Upper lobe of left lung (tissue), 6 donors: ENCODE measurements at places on chromosomes 3 and 15. TPM values are rescaled to one million over a fixed set of nuclear protein-coding genes. Genes with fewer than 3 reads are reported as not detected.

GRCh38 chr3:156718622-156719306 lies 44.4 kb downstream of the TIPARP start:
- no peaks in the 10 kb centered on the region for H3K4me1 ChIP-seq
- no peaks in the 10 kb centered on the region for H3K36me3 ChIP-seq
- no peak for DNase-seq
- H3K27ac ChIP-seq = no peak overlapping the region
- H3K4me3 ChIP-seq = no peak overlapping the region

- H3K36me3 ChIP-seq = no peaks in the 10 kb centered on the region
- DNase-seq = no peak
- no peak overlapping the region for H3K4me3 ChIP-seq
Observed at GRCh38 chr15:89851673-89852341, 37.2 kb upstream of the ANPEP start.

DNA sequence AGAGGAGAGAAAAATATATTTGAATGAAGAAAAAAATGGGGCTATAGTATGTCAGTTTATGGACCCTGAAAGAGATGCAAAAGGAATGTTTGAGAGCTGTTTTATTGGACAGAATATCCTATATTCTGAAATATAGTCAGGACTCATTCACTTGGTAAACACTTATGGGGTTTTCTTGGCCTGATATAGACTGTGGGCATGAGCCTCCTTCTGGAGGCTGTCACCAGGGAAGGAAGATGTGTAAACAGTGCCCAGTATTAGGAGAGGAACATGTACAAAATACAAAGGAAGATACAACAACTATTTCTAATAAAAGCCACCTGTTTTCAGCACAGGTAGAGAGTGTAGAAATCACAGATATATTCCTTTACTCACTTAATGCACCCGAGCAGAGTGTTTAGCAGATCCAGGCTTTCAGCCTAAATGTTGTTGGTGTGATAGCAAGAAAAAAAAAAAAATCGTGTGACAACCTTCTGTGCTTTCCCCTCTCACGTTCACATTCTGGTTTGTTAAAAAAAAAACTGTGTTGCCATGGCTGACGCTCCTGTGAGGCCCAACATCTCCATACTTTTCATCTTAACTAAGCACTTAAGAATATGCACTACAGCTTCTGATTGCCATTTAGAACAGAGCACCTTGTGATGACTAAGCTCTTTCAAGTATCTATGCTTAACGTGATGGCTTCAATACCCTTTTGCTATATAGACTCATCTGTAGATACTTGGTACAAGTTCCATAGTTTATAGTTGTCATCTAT lies 134.1 kb downstream of the MBNL1 start:
- no peak for DNase-seq
- H3K36me3 ChIP-seq = no peaks in the 10 kb centered on the region
- no peaks in the 10 kb centered on the region for H3K27me3 ChIP-seq
- peaks cover 78% of the 10 kb centered on the region for H3K4me1 ChIP-seq

Gene IL20RB
- total RNA-seq = 3.5 TPM

GRCh38 chr3:157810924-157811718 lies 295.1 kb downstream of the SHOX2 start:
- no peaks in the 10 kb centered on the region for H3K27me3 ChIP-seq
- no peak for DNase-seq
- no peaks in the 10 kb centered on the region for H3K36me3 ChIP-seq
- H3K27ac ChIP-seq = no peak overlapping the region
- H3K4me1 ChIP-seq = no peaks in the 10 kb centered on the region

DNA sequence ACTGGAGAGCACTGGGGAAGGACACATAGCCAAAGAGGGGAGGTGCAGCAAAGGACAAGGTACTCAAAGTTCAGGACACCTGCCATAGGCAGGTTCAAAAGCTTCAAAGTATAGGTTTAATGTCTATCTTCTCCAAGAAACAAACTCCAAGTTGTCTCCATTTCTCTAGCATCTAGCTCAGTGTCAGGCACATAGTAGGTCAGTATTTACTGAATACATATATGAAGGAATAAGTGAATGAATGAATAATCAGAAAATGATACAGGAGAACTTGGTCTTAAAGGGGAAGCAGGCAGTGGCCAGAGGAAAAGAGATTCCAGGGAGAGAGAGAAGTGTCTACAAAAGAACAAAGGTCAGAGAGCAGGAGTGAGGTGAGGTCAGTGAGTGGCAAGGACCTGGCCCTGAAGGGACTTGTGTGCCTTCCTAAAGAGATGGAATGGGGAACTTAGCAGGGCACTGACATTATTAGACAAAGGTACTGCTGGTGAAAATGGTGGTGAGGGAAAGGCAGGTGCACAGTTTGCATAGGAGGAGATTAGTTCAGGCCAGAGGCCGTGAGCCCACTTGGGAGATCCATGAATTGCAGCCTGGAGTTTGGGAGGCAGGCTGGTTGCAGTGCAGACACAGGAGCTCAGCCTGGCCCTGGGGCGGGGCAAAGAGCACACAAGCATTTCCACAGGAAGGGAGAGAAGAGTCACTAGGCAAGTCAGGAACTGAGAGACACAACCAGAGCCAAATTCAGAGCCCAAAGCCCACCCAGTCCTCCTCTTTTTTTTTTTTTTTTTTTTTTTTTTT lies 21.4 kb downstream of the TBC1D2B start:
- DNase-seq = no peak
- peaks cover 98% of the 10 kb centered on the region for H3K4me1 ChIP-seq
- peak overlapping the region; percentile 79 for H3K27ac ChIP-seq
- no peaks in the 10 kb centered on the region for H3K27me3 ChIP-seq

Gene PARP15
- total RNA-seq = 7.0 TPM

Gene TM4SF4
- total RNA-seq = 1.8 TPM

DNA sequence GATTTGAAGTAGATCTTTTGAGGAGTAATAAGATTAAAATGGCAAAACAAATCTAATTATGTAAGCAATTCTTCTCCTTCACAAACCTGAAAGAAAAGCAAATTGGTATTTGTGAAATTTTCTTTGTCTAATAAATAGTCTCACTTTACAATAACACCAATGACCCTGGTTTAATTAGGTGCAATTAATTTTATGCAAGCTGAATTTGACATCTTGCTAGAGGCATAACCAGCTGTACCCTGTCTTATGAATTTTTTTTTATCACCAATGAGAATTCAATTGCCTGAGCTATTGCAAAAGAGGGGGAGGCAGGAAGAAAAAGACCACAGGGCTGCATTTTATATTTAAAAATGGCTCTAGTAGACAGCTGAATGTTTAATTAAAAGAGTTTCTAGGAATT lies 113.5 kb upstream of the IL12A start:
- no peak overlapping the region for H3K27ac ChIP-seq
- H3K4me1 ChIP-seq = peaks cover 10% of the 10 kb centered on the region
- H3K4me3 ChIP-seq = no peak overlapping the region
- H3K27me3 ChIP-seq = no peaks in the 10 kb centered on the region
- H3K36me3 ChIP-seq = no peaks in the 10 kb centered on the region

DNA sequence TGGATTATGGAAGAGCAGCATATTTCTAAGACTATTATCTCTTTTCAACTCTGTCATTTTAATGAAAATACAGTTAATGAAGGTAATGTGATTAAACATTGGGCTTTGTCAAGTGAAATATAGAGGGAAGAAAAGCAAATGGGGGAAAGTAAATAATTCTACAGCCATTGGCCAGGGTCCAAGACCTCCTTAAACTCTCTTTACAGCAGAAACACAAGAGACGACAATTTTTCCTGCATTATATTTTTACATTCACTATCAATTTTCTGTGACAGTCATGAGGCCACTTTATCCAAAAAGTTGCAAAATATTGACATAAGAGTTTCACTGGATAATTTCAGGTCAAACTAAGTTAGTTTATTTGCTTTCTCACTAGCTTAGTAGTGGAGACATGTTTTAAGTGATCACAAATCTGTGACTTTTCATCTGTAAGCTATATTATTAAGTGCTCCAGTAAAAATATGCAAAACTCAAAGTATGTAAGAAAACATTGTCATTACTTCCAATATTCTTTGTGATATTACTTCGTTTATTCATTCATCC lies 385.9 kb upstream of the DPH6 start:
- no peak overlapping the region for H3K27ac ChIP-seq
- H3K27me3 ChIP-seq = no peaks in the 10 kb centered on the region
- H3K4me1 ChIP-seq = no peaks in the 10 kb centered on the region
- H3K4me3 ChIP-seq = no peak overlapping the region
- no peak for DNase-seq
- H3K36me3 ChIP-seq = no peaks in the 10 kb centered on the region

DNA sequence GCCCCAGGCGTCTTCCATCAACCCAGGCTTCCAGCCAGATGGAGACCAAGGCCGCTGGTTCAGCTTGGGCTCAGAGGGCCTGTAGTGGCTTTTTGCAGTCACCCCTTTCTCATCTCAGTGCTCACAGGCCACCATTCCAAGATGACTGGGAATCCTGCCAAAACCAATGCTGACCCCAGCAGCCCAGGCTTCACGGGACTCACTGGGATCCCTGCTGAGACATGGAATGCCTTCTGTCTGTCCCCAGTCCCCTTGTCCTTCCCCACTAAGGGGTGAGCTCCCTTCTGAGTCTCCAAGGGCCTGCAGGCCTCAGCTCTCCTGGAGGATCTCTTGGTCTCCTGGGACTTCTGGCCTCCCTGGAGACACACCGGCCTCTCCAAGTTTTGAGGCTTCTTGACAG lies 77.4 kb upstream of the SEC13 start:
- DNase-seq = no peak
- H3K4me1 ChIP-seq = no peaks in the 10 kb centered on the region
- H3K27me3 ChIP-seq = no peaks in the 10 kb centered on the region
- no peaks in the 10 kb centered on the region for H3K36me3 ChIP-seq
- H3K27ac ChIP-seq = no peak overlapping the region

Gene CACNA2D3
- total RNA-seq = 7.2 TPM

GRCh38 chr3:36812240-36812639 lies 47.9 kb upstream of the DCLK3 start:
- no peak for DNase-seq
- no peak overlapping the region for H3K4me3 ChIP-seq
- no peaks in the 10 kb centered on the region for H3K4me1 ChIP-seq
- no peaks in the 10 kb centered on the region for H3K27me3 ChIP-seq

DNA sequence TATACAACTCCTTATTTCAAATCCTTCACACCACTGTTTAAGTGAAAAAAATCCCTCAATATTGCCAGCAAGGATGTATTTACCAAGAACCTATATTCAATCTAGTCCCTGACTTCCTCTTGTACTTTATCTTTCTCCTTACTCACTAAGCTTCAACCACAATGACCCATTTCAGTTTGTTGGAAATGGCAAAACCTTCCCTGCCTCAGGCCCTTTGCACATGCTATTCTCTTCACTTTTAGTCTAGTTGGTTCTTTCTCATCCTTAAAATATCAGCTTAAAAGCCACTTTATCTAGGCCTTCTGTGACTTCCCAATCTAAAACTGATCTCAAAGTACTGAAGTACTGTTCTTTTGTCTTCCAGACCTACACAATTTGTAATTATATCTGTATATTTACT lies 81.3 kb upstream of the ACTC1 start:
- H3K4me1 ChIP-seq = no peaks in the 10 kb centered on the region
- no peak for DNase-seq
- H3K27me3 ChIP-seq = no peaks in the 10 kb centered on the region
- H3K36me3 ChIP-seq = peaks cover 40% of the 10 kb centered on the region
- H3K4me3 ChIP-seq = no peak overlapping the region

GRCh38 chr3:34419801-34420200 lies 621.4 kb downstream of the PDCD6IP start:
- no peaks in the 10 kb centered on the region for H3K27me3 ChIP-seq
- H3K36me3 ChIP-seq = no peaks in the 10 kb centered on the region
- DNase-seq = no peak
- no peaks in the 10 kb centered on the region for H3K4me1 ChIP-seq
- H3K4me3 ChIP-seq = no peak overlapping the region

DNA sequence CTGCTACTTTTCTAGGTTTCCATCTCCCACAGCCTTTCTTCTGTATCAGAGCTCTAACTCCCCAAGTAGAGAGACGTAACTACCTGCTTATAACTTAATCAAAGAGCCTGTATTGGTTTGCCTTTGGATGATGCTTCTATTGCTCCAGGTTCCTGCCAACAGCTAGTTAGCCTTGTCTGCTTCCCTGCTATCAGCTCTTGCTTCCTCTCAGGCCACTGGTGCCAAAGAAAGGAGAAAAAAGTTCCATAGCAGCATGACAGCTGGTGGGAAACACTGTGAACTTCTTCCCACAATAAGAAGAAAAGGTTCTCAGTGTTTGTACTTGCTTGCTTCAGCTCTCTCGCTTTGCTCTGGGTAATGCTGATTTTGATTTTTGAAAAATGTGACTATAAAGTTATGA lies 206.6 kb downstream of the GBE1 start:
- H3K36me3 ChIP-seq = no peaks in the 10 kb centered on the region
- H3K4me1 ChIP-seq = no peaks in the 10 kb centered on the region
- no peak overlapping the region for H3K4me3 ChIP-seq
- H3K27me3 ChIP-seq = no peaks in the 10 kb centered on the region
- no peak overlapping the region for H3K27ac ChIP-seq

DNA sequence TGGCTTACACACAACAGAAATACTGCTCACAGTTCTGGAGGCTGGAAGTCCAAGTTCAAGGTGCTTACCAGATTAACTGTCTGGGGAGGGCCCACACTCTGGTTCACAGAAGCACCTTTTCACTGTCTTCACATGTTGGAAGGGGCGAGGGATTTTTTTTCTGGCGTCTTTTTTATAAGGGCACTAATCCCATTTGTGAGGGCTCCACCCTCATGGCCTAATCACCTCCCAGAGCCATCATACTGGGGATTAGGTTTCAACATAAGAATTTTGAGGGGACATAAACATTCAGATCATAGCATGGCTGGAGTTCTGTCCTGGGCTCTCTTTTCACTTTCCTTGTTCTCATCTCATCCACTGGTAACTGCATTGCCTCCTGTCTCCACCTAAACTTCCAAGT lies 63.5 kb downstream of the IGF1R start:
- H3K4me3 ChIP-seq = no peak overlapping the region
- H3K27ac ChIP-seq = no peak overlapping the region
- peaks cover 31% of the 10 kb centered on the region for H3K4me1 ChIP-seq
- no peak for DNase-seq
- H3K36me3 ChIP-seq = peaks cover 24% of the 10 kb centered on the region

DNA sequence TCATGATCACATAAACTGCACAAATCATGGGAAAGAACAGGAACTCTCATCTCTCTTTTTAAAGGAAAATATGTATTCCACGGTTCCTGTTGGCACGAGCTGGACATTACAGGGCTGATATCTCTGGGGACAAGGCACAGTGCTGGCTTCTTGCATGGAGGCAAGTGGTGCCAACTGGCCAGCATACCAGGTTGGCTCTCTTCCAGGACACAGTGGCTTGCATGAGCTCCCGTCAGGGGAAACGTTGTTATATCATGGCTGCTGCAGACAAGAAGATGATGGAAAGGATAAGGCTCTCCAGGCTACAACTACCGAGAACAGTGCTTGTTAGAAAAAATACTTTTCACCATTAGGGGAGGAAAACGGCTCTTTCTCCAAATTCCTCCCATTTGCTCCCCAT lies 283.9 kb downstream of the RORA start:
- DNase-seq = no peak
- H3K4me3 ChIP-seq = no peak overlapping the region
- no peaks in the 10 kb centered on the region for H3K36me3 ChIP-seq

GRCh38 chr3:122427857-122428471 lies 12.1 kb upstream of the WDR5B start:
- no peak overlapping the region for H3K4me3 ChIP-seq
- H3K4me1 ChIP-seq = no peaks in the 10 kb centered on the region
- no peak for DNase-seq
- no peaks in the 10 kb centered on the region for H3K27me3 ChIP-seq
- H3K27ac ChIP-seq = no peak overlapping the region
- H3K36me3 ChIP-seq = peaks cover 65% of the 10 kb centered on the region

Gene GUCA1C
- not detected for total RNA-seq

Gene SST
- not detected for total RNA-seq

Gene CORO2B
- 1.8 TPM for total RNA-seq
